ENCODE measurements at places on chromosomes 1 and 21. TPM values are rescaled to one million over a fixed set of nuclear protein-coding genes. Genes with fewer than 3 reads are reported as not detected.

Gene TMEM52
- 3.2 TPM for polyA plus RNA-seq

GRCh38 chr1:24175033-24175755, 11.9 kb downstream of the IFNLR1 start:
- no peaks in the 10 kb centered on the region for H3K36me3 ChIP-seq
- H3K4me1 ChIP-seq, result no peaks in the 10 kb centered on the region
- no peak overlapping the region for H3K27ac ChIP-seq
- H3K4me3 ChIP-seq, result no peak overlapping the region

DNA sequence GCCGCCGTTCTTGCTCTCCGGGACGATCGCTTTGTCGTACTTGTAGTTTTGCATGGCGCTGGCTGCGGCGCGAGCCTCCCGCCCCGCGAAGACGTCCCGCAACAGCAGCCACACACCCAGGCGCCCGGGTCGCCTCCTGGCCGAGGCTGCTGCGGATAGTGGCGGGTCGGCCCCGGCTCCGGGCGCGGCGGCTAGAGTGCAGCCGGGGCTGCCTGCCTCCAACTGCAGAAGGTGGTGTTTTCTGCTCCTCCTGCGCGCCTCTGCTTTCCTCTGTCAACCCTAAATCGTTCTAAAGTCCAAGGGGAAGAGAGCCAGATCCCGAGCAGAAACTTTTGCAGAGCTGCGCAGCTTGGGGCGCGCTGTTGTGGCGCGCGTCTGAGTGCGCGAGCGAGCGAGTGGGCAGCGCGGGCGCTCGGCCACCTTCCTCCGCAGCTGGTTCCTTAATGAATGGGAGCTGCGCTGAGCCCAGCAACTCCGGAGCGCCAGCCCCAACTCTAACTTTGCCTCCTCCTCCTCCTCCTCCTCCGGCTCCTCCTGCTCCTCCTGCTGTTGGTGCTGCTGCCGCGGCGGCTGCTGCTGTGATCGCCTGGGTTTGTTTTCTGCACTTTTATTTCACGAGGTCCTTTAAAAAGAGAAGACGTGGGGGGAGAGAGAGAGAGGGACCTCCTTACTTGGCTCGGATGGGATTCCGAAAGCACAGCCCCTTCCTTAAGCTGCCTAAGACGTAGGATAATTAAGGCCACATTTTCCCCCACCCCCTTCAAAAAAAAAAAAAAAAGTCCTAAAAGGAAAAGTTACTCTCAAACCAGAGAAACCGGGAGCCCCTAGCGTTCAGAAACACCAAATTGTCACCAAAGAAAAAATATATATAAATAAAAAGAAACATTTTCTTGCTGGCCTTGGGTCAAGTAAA, at the start of gene PLPP3:
Gene PLPP3 (minus strand): TSS at position 601 of the 913 bp plus-strand sequence. CDS start 547 bp downstream, at position 54.
- peak within 1 kb of the TSS; percentile 84 for H3K4me3 ChIP-seq
- peaks cover 4% of the 10 kb centered on the region for H3K4me1 ChIP-seq
- no peaks in the 10 kb centered on the region for H3K27me3 ChIP-seq
- H3K36me3 ChIP-seq, result no peaks in the 10 kb centered on the region
- peak within 1 kb of the TSS; percentile 94 for H3K27ac ChIP-seq

DNA sequence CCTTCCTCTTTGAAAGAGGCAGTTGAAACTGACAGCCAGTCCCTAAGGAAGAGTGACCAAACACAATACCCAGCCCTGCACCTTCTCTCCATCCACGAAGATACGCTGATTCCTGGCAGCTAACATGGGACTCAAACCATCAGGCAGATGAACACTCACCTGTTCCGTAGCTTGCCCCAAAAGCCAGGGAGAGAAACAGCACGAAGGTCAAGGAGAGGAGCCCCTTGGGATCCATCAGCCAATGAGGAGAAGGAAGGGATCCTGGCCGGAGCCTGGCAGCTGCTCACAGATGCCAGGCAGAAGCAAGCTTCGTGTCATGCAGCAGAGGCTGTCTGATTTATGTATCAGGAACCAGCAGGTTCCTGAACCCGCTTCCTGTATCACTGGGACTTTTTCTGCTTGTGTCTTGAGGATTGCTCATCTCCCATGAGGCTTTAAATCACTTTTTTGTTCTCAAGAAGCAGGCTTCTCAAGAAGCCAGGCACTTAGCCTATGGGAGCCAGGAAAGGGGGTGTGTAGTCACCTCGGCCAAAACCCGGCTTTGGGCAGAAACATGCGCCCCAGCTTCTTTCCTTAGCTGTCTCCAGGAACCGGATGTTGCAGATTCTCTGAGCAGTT, at the start of gene SLAMF1:
Gene SLAMF1 (minus strand): TSS at position 334 of the 618 bp plus-strand sequence. CDS start 99 bp downstream, at position 235.
- H3K27ac ChIP-seq, result peak within 1 kb of the TSS; percentile 65
- DNase-seq, result no peak
- H3K4me3 ChIP-seq, result peak within 1 kb of the TSS; percentile 31
- H3K4me1 ChIP-seq, result no peaks in the 10 kb centered on the region
- H3K27me3 ChIP-seq, result no peaks in the 10 kb centered on the region

Measured in left lung (tissue), 14 donors.